ENCODE measurements at places on chromosomes 3 and 15. TPM values are rescaled to one million over a fixed set of nuclear protein-coding genes. Genes with fewer than 3 reads are reported as not detected.

The FBXL2 gene
- 11.8 TPM for total RNA-seq

The ROPN1 gene
- total RNA-seq, result not detected

The KCNMB3 gene
- total RNA-seq, result 2.4 TPM

DNA sequence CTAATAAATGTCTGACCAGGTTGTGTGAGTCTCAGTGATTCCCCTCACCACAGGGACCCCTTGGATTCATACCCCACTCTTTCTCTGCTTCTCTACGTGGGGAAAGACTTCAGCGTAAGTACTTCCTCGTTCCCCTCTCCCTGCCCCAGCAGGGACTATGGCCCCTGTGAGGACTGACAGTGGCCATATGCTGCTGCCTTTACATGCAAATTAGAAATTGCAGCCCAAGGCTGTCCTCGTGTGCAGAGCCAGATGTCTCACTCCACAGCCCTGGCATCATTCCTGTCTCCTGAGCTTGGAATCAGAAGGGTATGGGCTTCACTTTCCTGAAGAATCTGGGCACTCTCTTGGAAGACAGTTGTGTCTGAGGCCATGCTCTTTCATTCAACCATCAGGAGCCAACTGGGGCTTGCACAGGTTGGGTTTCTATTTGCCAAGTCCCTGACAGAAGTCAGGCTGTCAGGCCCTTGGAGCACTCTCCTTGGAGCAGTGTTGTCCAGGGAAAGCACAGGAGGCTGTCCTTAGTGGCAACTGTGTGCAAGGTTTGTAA is 30.5 kb upstream of the IQCF2 start:
- no peak for DNase-seq

DNA sequence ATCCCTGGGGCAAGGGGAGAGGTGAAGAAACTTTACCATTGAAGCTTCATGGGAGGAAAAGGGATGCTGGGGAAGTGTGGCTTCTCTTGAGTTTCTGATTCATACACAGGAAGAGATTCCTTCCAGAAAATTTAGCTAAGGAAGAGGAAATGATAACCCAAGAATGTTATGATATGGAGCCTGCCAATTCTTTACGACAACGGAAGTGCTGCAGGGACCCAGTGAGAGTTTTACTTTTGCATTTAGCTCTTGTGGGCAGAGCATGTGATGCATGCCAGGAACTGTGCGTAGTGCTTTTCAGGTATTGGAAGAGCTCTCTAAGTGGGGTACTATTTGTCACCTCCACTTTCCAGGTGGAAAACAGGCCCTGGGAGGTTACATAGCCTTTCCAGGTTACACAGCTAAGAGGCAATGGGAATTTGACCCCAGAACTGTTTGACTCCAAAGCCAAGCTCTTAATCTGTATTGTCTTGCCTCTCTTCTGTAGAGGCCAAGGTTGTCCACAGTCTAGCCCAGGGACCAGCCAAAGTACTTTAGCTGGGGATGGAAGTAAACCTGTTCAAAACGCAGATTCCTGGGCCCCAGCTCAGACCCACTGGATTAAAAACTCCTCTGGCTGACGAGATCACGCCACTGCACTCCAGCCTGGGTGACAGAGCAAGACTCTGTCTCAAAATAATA is 23.0 kb downstream of the CMTM7 start:
- no peak for DNase-seq

DNA sequence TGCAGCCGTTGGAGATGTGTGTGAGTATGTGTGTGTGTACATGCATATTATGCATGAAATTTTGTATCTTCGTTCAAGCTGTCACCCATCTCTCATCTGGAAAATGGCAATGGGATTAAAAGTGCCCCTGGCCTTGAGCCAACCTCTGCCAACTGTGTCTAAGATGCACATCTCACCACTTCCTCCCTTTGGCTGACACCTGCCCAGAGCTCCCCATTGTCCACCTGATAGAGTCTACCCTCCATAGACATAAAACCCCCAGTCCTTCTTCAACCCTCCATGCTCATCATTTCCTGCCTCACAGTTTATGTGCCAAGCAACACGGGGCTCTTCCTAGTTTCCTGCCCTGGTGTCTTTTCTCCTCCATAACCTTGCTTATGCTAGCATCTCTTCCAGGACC is 187.5 kb upstream of the HES1 start:
- DNase-seq, result no peak

GRCh38 chr3:113193719-113194118 is 17.6 kb upstream of the BOC start:
- no peak for DNase-seq

DNA sequence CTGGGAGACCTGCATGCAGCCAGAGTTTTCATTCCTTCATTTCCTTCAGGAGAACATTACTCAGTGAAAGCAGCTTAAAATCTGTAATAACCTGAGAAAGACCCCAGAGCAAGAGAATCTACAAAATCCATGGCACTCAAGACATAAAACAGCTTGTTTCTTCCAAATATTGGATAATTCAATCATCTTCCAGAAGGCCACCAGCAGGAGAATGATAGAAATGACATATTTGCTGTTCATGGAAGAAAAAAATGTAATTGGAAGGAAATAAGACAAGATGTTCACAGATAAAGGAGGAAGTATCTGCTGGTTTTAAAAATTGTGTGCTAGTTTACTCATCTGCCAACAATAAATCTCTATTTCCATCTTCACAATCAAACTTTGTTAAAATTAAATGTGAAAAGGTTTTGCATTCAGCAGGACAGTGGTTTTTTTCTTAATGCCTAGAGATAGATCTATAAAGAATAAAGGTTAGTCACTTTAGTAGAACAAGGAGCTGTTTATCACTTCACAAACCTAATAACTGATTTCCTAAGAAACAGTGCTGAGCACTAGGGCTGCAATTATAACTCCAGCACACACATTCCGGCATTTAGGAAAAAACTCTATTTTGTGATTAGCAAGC is 530.8 kb downstream of the NSUN3 start:
- no peak for DNase-seq

GRCh38 chr3:115683773-115684172 is 60.5 kb downstream of the GAP43 start:
- DNase-seq, result no peak

- DNase-seq, result no peak
These were observed 489.0 kb upstream of the CDIN1 start for GRCh38 chr15:36090286-36090946.

- DNase-seq, result no peak
These were observed 6.2 kb upstream of the ATP13A4 start for GRCh38 chr3:193560870-193561269.

GRCh38 chr3:24287755-24288450 is 206.7 kb downstream of the THRB start:
- DNase-seq, result no peak

DNA sequence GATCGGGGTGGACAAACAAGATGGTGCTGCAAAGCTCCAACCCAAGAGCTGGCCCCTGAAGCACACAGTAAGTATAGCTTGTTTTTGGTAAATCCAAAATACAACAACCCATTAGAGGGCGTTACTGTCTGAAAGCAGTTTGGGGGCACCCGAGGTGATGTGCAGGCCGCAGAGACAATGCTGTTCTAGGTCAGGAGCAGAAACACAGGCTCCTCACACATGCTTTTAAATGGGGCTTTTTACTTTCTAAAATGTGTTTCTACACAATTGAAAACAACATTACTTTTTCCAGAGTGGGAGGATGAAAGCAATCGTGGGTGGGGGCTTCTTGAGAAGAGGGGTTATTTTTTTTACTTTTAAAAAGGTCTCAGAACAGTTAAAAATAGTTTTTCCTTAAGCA is 1029.3 kb upstream of the CFAP20DC start:
- DNase-seq, result no peak
